ENCODE measurements at places on chromosomes 3 and 15.

- no peak for DNase-seq
Measured at GRCh38 chr15:56972426-56972825, 54.0 kb downstream of the TCF12 start.

- DNase-seq, result no peak
Measured at GRCh38 chr3:184332370-184333090, 4.9 kb upstream of the FAM131A start.

GRCh38 chr15:88284318-88284998 is 27.9 kb upstream of the NTRK3 start:
- no peak for DNase-seq

DNA sequence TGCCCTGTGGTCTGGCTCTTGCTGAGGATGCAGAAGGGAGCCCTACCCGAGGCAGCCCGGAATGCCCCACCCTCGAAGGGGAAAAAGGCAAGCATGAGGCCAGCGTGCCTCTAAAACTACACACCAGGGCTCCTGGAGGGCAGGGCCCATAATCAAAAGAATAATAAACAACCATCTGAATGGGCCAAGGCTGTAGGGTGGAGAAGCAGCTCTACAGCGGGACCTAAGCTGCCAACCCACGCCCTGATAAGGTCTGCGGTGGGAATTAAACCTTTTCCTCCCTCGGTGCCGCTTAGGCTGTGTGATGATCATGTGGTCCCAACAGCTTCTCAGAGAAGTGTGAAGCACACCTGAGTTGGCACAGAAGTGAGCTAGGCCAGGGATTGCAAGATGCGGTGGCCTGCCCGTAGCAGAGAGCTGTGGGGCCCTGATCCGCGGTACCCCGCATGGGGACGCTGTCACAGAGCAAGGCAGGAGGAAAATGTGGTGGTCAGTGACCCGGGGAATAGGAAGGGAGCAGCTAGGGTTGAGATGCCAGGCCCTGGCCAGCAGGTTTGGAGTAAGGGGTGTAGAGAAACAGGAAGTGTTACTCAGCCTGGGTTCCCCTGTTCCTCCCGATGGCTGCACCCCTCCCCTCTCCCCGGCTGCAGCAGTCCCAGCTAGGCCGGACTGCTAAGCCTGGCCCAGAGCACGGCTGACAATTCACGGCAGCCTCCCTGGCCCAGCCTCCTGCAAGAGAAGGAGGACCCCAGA is 1.1 kb upstream of the C15orf62 start:
- DNase-seq, result no peak

DNA sequence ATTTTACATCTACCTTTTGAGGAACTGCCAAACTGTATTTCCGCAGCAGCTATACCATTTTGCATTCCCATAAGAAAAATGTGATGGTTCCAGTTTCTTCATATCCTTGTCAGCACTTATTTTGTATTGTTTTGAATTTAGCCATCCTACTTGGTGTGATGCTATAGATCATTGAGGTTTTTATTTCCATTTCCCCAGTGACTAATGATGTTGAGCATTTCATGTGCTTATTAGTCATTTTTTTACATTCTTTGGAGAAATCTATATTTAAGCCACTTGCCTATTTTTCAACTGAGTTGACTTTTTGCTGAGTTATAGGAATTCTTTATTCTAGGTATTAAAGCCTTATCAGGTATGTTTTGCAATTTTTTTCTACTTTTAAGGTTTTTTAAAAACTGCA is 347.6 kb upstream of the RARB start:
- no peak for DNase-seq

DNA sequence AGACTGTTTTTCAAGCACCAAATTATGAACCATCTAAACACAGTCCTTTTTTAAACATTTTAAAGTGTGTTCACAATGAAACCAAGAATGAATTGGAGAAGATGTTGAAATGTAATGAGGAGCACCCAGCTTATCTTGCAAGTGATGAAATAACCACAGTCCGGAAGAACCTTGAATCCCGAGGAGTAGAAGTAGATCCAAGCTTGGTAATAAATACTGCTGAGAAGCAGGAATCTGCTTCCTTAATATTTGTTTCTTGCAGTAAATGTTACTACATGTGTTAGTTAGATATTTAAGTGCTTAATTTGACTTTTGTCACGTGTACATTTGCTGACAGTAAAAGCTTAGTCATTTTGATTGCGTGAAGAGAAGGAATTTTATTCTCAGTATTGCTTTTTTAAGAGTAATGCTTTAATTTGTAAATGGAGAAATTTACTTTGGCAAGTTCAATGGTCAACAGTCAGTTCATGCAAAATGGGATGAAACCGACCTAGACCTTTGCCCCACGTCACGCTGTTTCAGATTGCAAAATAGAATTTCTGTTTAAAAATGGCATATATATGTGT is 69.8 kb downstream of the OPA1 start:
- DNase-seq, result no peak

DNA sequence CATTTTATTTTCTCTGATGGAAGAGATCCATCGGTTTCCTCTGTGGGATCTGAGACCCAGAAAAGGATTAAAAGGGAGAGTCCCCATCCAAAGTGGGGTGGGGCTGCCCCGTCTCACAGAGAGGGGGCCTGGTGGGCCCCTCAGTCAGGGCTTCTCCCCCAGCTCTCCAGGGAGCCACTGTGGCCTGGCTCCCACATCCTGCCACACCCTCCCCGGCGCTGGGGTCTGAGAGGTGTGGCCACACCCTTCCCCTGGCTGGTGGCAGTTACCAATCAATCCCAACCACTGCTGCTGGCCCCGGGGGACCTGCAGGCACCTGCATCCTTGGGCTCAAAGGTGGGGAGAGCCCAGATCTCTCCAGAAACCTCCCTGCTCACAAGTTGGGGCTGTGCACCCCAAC is 161.8 kb upstream of the IQSEC1 start:
- no peak for DNase-seq

DNA sequence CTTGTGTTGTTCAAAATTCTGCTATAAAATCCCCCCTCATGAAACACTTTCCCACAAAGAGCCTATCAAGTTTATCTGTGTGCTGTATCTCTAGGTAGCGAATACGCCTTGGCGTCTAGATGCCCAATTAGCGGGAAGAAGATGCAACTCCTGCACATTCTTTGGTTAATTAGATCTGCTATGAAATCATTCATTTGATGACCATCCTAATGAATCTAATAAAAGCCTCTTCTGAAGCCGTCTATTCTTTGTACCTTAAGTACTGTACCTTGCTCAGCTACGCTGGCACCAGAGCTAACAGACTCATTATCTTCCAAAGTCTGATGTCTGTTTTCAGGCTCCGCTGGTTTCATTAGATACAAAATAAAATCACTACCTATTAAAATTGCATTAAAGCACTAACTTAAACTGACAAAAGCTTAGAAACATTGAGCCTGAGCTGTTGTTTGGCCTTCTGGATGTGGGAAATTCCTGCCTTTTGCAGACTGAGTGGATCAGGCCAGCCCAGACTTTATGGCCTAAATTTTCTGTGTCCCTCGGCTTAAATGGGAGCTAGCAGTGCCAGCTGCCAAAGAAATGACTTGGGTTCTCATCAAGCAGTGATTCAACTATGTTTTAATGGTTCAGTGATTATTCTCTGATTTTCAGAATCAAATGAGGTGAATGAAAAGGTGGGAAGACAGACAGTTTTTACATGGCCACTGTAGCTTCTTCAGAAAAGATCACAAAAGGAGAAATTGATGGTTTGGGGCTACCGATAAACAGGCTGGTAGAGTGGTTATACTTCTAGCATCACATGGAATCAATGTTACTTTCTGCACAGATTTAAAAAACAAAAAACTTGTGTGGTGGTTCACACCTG is 28.4 kb upstream of the CHST2 start:
- DNase-seq, result no peak

DNA sequence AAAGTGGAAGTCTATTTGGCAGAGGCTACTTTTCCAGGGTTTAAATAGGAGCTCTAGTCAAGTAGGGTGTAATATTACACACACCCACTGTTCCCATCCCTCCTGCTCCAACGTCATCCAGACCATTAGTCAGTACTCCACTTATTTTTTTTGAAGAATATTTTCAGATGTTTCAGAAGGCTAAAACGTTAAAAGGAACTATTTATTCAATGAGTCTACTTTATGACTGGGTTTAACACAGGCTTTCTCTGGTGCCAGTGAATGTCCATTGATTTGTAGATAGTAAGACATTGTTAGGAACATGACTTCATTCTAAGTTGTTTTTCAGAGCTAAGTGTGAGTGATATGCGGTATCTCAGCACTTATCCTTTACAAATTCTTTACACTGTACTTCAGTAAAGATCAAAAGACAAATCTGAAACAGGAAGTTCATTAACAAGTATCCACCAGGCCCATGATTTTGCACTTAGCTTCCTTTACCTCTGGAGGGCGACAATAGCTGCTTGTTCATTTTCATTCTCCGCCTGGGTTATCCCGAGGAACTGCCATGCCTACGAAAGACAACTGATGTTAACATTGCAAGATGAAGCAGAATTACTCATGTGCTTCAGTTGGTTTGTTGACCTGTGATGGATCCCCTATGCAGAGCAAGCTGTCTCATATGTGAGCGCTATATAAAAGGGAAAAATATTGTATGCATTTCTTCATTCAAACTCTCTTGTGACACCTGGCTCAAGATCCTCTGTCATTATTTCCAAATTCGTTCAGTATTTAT is 158.7 kb downstream of the USP13 start:
- DNase-seq, result no peak

- DNase-seq, result no peak
Measured at GRCh38 chr15:74253211-74253921, 17.2 kb downstream of the CCDC33 start.

DNA sequence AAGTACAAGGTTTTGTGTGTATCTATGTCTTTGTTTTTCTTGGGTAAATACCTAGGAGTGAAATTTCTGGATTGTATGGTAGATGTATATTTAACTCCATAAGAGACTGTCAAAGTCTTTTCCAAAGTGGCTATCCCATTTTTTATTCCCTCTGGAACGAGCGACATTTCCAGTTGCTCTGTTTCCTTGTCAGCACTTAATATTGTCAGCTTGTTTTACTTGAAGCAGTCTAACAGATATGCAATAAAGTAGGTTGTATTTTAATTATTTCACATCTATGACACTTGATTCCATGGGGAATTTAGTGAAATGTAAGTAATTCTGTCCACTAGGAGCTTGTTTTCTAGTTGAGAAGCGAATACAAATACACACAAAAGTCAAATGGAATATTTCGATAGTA is 18.5 kb upstream of the BNIP2 start:
- no peak for DNase-seq

Data from activated T-cell treated with anti-CD3 and anti-CD28 coated beads for 24 hours (primary cell).